ENCODE measurements at places on chromosomes 11 and 22. TPM values are rescaled to one million over a fixed set of nuclear protein-coding genes. Genes with fewer than 3 reads are reported as not detected.

Gene NXPE4
- not detected for total RNA-seq

Gene NAALAD2
- total RNA-seq, result 1.6 TPM

Gene TSGA10IP
- not detected for total RNA-seq

Gene CNIH2
- not detected for total RNA-seq

Gene TSPAN32
- 0.25 TPM for total RNA-seq

Gene ZC3H7B
- 22.0 TPM for total RNA-seq

Gene PHETA2
- total RNA-seq, result 5.1 TPM

Gene CELSR1
- 1.6 TPM for total RNA-seq

Gene VWCE
- total RNA-seq, result 3.3 TPM

Gene OR52K1
- not detected for total RNA-seq

Gene LRRN4CL
- total RNA-seq, result 0.08 TPM

Gene OR51E2
- not detected for total RNA-seq

Gene CST6
- not detected for total RNA-seq

Gene FDX1
- total RNA-seq, result 17.8 TPM

Gene OLFML1
- 2.8 TPM for total RNA-seq

Gene C11orf86
- total RNA-seq, result not detected

Gene IGLL5
- total RNA-seq, result 1.3 TPM

Gene CRYBB3
- not detected for total RNA-seq

Gene RFPL2
- total RNA-seq, result under 0.01 TPM

Gene TBX10
- not detected for total RNA-seq

Gene MALAT1
- 8,306 TPM for total RNA-seq

Gene DRICH1
- total RNA-seq, result 0.33 TPM

Gene IZUMO1R
- total RNA-seq, result not detected

All from liver (tissue), 10 donors.